HEK293T (cell line): ENCODE measurements at places on chromosomes 16 and 17.

GRCh38 chr17:66807182-66807581 lies 27.7 kb upstream of the CACNG5 start:
- no peak for DNase-seq

DNA sequence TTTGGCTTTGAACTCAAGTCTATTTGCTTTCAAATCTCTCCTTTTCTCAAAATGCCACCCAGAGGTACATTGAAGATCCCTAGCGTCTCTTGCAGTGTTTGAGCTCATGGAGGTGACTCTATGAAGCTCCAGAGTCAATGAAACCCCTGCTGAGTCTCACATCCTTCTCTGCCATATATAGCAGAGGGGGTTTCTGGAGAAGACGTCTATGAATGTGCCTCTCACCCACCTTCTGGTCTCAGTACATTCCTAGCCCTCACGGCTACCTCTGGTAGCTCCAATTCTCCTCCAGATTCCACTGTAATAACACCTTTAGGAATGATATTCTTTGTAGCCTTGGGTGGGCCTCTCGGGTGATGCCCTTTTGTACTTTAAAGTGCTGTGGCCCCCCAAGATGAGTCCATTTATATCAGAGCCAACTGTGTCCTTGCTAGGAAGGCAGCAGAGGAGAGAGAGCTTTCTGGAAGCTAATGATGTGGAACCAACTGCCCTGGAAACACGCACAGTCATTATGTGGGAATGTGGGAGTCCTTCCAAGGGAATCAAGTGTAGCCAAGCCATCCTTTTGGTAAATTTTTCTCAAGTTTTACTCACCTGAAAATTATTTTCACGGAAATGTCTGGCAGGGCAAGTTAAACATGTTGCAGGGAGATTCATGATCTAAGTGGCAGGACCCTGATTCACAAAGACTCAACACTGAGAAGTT lies 123.4 kb downstream of the ASIC2 start:
- DNase-seq, result no peak

- DNase-seq, result no peak
Measured at GRCh38 chr16:46649588-46650253, 28.5 kb upstream of the SHCBP1 start.

- no peak for DNase-seq
Measured at GRCh38 chr16:53899431-53899830, 195.5 kb downstream of the FTO start.

DNA sequence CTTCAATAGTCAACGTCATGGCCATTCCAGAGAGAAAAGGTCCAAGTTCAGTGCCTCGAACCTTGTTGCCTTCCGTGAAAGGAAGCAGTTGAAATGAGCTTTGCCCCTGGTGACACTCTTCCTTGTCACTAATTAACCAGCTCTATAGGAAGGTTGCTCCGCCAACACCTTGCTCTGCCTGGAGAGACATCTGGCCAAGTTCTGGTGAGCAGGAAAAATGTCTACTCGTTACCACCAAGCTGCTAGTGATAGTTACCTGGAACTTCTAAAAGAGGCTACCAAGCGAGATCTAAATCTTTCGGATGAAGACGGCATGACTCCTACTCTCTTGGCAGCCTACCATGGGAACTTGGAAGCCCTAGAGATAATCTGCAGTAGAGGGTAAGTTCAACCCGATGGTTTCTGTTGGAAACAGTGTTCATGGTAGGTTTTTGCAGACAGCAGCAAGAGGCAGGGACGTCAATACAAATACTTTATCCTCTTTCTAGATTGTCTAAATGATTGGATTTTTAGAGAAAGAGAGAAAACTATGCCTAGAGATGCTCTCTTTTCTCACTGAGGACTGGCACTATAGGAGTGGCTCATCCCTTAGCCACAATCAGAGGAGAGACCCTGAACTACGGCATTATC lies at the start of gene ANKS4B:
TSS of gene ANKS4B (plus strand) at position 179 of the 630 bp plus-strand sequence. CDS start at position 218, 39 bp downstream.
- DNase-seq, result no peak

- DNase-seq, result no peak
Measured at GRCh38 chr17:47996201-47996600, 25.3 kb downstream of the CDK5RAP3 start.

- DNase-seq, result no peak
Measured at GRCh38 chr17:47810200-47810821, 11.3 kb downstream of the OSBPL7 start.

DNA sequence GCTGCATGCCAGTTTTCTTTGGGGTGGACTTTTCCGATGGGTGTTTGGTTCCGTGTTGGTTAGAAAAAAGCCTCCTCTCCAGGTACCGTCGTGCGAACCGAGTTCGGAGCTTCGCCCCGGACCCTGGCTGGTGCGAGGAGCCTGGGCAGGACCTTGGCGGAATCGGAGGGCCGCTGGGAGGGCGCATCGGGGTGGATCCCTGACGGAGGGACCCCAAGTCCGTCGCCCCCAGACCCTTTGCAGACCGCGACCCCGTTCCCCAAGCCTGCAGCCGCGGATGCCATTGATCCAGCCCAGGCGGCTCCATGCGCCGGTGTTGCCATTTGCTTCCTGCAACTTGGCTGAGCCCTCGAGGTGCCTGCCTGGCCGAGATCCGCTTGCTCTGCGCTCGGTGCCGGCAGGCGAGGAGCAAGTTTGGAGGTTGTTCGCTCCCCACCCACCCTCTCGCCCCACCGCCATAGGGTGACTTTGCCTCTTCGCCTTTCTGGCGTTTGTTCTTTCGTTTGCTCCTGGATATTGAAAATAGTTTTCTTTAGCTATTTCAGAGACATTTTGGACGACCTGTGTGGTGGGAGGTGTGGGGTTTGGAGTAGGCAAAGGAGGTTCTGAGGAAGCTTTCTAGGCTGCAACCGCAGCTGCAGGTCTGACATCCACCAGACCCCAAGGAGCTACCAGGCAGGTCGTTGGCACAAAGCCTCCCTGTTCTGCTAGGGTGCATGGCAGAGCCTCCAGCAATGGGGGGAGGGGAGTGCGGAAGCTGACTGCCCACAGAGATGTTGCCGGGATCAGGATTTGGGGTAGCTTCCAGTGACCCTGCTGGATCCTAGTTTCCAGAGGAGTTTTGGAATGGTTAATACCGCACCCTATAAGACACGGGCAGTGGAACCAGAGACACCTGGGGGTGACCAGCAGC lies 58.2 kb downstream of the RAP1GAP2 start:
- no peak for DNase-seq
